RKO (cell line): ENCODE measurements at places on chromosomes 3 and 15.
A peak's percentile ranks its signal among the peaks of the same experiment; 100 is the strongest.

GRCh38 chr3:128277378-128278069 lies 124.2 kb downstream of the EEFSEC start:
- no peak for DNase-seq

- DNase-seq, result peak; percentile 99
Measured at GRCh38 chr15:68586274-68586961, 7.6 kb downstream of the CORO2B start.

DNA sequence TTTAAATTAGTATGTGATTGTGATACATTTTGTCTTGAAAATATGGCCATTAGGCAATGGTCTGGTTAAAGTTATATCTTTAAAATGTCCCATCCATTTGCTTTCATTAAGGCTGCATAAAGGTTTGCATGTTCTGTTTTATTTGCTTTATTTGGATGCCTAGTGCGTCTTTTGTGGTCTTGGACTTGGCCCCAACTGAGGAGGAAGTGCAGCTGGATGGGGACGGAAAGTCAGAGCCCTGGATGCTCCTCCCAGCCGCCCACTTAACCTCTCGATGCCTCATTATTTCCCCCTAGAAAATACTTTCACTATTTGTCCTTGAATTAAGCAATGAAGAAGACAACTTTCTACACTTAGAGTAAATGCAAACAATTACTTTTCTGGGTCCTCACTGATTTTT lies 898.2 kb downstream of the MCTP2 start:
- DNase-seq, result no peak

DNA sequence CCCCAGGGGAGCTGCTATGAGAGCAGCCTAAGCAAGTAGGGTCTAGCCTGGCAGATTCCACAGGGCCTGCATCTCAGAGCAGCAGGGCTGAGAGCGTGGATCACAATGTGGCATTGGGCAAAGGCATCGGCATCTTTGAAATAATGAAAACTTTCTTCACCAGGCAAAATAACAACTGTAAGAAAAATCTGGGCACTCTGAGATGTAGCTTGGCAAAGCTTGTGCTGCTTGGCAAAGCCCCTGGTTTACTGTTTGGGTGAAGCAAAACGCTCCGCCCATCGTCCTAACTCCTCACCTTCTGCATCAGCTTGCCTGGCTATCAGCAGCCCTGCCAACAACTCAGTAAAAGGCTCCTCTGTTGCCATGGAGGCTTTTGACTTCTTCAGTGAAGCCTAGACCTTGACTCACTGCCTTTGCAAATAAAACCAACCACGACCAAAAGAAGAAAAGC lies 212.8 kb upstream of the EIF1B start:
- DNase-seq, result no peak

DNA sequence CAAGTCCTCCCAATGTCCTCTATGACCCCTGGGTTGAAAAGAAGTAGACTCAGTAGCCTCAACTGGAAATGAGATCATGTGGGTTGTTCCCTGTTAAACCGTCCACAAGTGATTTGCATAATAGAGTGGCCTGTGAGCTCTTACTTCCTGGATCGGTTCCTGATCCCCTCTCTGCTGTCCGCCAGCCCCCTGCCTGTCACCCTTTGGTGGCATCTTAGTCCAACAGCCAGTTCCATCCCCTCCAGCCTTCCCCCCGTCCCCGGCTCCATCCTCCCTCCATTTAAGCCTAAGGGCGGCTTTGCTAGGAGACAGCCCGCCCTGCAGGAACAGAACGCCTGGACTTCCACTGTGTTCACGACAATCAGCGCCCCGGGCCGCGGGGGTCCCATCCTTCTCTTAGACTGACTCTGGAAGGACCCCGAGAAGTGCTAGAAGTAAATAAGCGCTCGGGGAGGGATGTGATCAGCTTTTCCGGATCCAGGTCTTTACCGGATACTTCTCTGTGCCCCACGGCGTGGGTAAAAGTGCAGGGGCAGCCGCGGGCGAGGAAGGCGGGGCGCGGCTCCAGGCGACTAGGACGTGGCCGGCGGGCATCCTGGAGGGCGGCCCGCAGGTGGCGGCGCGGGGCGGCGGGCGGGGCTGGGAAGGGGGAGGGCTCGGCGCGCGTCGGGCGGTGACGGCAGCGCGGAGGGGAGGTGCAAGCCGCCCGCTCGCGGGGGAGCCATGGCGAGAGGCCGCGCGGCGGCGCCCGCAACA lies 51.2 kb upstream of the ULK4 start:
- peak; percentile 60 for DNase-seq

GRCh38 chr3:24573576-24573975 lies 78.9 kb upstream of the THRB start:
- DNase-seq, result no peak

- peak; percentile 23 for DNase-seq
Measured at GRCh38 chr3:88263417-88264100, 113.8 kb downstream of the C3orf38 start.

GRCh38 chr15:75203017-75203907 lies 1.6 kb downstream of the C15orf39 start:
- DNase-seq, result peak; percentile 32

GRCh38 chr3:150439657-150440056 lies 31.6 kb downstream of the TSC22D2 start:
- peak; percentile 55 for DNase-seq

DNA sequence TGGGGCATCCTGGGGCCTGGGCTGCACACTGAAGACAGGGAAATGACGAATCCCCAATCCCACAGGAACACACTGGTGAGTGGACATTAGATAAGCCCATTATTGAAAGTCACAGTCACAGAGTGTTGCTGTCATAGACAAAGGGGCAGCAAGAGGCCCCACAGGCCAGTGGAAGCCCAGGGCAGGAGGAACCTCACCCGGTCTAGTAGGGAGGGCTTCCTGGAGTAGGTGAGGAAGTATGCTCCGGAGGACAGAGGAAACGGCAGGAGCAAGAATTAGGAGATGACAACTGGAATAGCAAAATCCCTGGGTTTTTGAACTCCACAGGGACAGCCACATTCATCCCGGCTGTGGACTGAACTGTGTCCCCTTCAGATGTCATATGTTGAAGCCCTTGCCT lies 101.2 kb downstream of the TPRA1 start:
- DNase-seq, result no peak

GRCh38 chr3:72312339-72312738 lies 527.4 kb upstream of the PROK2 start:
- DNase-seq, result no peak

GRCh38 chr15:79030470-79030869 lies 60.1 kb downstream of the RASGRF1 start:
- no peak for DNase-seq
